ENCODE measurements at places on chromosomes 16 and 17.
A peak's percentile ranks its signal among the peaks of the same experiment; 100 is the strongest.

DNA sequence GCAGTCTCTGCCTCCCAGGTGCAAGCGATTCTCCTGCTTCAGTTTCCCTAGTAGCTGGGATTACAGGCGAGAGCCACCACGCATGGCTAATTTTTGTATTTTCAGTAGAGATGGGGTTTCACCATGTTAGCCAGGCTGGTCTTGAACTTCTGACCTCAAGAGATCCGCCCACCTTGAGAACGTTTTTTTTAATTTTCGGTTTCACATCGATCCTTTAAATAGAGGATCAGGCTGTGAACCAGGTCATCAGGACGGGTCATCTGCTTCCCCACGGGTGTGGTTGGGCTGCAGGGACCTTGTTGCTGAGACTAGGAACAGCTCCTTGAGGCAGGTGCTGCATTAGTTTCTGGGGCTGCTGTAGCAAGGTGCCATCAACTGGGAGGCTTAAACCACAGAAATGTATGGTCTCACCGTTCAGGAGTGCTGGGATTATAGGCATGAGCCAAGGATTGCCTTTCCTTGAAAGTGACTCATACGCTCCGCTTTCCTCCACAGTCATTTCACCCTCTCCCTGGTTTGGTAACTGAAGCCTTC is 7.9 kb upstream of the NAGPA start:
- DNase-seq = no peak

DNA sequence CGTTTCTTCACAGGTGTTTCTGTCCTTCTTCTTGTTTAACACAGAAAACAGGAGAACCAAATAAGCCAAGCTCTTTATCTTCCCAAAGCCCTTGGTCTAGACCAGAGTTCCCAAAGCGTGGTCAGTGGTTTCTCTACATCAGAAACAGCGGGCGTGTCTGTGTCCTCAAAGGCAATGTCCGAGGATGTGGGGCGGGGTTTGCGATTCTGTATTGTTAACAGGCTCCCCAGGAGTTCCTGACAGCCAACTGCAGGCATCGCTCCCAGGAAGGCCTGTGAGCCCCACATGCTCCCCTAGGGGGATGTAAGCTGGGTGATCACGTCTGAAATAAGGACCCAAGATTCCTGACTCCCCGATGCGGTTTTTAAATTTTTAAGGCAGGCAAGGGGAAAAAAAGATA is 28.4 kb upstream of the SLC25A19 start:
- DNase-seq = no peak

DNA sequence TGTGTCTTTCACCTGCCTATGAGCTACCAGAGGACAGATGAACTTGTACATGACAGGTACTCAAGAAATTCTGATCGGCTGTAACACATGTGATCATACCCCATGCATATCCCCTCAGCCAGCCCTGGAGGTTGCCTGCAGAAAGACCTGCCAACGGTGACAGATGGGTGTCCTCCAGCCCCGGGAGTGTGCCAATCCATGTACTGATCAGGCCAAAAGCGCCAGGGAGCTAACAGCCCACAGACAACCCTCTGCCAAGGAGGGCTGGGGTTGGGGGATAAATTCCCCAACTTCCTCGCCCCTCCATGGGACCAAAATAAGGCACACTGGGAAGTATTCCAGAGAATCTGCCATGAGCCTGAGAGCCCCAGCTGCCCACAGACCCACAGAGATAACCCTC is 189.4 kb downstream of the CCT6B start:
- no peak for DNase-seq

GRCh38 chr16:84193480-84193879 is 2.5 kb downstream of the ADAD2 start:
- DNase-seq = no peak

GRCh38 chr16:73170612-73171038 is 122.7 kb upstream of the ZFHX3 start:
- DNase-seq = no peak

- no peak for DNase-seq
Measured at GRCh38 chr16:67390816-67391423, 2.4 kb downstream of the TPPP3 start.

DNA sequence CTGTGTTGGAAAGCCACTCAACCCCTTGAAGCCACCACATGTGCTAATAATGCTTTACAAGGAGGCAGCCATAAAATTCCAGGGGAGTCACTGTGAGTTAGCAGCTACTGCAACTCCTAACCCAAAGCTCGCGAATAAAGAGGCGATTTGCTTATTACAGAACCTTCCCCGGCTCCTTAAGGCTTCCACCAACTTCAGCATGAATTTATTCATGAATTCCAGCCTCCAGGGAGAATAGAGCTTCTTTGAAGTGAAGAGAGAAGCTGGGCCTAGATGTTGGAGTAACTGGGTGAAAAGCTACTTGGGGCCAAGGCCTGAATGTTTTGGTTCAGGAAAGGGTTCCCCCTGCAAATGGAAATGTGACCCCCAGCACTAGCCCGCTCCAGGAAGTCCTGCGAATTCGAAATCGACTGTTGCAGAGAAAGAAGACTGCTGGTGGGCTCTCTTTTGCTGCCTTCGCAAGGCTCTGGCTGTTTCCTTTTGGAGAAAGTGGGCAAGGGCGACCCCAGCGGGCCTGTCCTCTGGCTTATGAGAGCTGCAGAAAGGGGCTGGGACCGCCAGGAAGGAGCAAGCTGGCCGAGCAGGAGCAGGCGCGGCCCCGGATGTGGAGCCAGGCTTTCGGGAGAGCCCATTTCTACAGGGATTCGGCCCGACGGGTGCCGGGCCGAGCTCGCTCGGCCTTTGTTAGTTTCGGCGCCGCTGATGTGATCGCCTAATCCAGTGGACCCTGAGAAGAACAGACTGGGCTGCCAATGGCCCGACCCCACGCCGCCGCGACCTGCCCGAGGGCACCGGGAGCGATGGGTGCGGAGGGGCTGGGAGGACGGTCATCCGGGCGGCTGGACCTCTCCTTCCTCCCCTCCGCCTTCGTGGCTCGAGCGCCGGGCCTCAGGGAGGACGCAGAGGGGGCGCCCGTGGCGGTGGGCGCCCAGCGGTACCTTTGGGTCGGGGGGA is 7.6 kb downstream of the CBX8 start:
- no peak for DNase-seq

- no peak for DNase-seq
Measured at GRCh38 chr16:11342021-11342855, 3.0 kb upstream of the RMI2 start.

GRCh38 chr16:66660422-66661209 is 35.9 kb downstream of the CMTM4 start:
- DNase-seq = peak; percentile 24

DNA sequence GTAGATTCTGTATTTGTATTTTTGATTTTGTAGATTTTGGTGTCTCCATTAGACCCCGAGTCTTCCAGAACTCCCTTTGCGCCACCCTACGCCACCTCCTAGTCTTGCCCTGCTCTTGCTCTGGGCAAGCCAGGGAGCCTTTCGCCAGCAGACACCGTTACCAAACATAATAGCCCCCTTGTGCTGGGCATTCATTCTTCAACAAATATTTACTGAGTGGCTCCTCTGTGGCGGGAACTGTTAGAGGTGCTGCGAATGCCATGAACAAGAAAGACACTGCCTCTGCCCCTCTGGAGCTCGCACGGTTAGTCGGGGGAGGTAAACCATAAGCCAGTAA is 841 bp upstream of the GPT2 start:
- peak; percentile 79 for DNase-seq

DNA sequence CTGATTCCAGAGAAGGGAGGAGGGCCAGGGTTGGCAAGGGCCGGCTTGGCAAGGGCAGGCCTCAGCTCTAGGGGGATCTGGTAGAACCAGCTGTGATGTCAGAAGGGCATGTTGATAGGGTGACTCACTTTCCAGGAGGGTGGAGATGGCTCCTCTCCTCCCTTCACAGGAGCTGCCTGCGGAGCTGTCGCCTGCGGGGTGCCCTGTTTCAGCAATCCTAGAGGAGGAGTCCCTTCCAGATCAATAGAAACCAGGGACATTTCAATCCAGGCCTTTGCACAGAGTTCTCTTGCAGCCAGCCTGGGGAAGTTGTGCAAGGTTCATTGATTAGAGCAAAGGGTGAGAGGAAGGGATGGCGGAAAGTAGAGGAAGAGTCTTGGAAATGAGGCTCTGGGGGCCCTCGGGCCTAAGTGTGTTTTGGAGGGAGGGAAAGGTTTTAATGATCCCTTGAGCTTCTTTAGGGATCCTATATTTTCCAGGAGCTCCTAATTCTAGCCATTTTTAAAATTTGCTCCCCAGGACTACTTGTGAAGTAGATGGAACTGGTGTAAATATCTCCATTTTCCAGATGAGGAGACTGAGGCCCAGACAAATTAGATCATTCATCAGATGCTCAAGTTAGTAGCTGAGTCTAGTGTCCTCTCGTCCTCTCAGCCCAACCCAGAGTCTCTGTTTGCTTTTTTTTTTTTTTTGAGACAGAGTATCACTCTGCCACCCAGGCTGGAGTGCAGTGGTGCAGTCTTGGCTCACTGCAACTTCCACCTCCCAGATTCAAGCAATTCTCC is 24.8 kb upstream of the CSNK2A2 start:
- DNase-seq = no peak

Measured in NCI-H1105 treated with DMSO at 0.1 percent for 48 hours (cell line).